HFFc6 (cell line): ENCODE measurements at places on chromosomes 3 and 15.

DNA sequence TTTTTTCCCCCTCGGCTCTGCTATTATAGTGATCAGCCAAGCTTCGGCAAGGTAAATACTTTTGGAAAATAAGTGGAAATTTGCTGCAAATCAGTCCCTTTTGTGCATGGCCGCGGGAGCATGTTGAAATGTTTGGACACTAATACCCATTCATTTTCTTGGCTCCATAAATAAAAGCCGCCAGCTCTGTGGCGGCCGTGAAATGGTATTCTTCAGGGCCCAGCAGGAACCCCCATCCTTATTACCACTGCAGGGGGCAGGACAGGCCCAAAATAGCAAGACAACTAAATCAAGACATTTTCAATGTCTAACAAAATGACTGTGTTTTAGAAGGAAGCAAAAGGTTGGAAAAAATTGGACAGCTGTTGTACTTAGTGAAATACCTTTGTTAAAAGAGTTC lies 362.3 kb downstream of the NR2F2 start:
- DNase-seq, result no peak

DNA sequence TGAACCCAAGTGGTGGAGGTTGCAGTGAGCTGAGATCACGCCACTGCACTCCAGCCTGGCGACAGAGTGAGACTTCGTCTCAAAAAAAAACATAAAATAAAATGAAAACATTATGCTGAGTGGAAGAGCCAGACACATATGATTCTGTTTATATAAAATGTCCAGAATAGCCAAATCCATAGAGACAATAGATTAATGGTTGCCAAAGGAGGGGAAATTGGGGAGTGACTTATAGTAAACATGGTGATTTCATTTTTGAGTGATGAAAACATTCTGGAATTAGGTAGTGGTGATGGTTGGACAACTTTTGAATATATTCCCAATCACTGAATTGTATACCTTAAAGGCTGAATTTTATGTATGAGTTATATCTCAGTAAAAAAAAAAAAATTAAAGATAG lies 172.0 kb upstream of the BFSP2 start:
- no peak for DNase-seq

- DNase-seq, result no peak
These were observed 396.7 kb upstream of the RGMA start for GRCh38 chr15:93485438-93486327.

DNA sequence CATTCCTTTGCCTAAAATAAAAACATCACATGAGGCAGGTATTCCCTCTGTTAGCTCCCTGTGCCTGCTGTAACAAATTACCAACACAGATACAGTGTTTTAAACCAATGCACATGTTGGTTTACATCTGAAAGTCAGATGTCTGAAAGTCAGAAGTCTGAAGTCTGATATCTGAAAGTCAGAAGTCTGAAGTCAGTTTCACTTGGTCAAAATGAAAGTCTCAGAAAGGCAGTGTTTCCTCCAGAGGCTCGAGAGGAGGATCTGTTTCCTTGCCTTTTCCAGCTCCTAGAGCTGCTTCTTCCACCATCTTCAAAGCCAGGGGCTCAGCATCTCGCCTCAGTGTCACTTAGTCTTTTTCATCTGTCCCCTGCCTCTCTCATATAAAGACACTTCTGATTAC lies 22.0 kb downstream of the SST start:
- DNase-seq, result no peak
